ENCODE measurements at places on chromosomes 1 and 21.

- no peak for DNase-seq
These were observed 5.4 kb downstream of the PAX7 start for GRCh38 chr1:18635891-18636595.

DNA sequence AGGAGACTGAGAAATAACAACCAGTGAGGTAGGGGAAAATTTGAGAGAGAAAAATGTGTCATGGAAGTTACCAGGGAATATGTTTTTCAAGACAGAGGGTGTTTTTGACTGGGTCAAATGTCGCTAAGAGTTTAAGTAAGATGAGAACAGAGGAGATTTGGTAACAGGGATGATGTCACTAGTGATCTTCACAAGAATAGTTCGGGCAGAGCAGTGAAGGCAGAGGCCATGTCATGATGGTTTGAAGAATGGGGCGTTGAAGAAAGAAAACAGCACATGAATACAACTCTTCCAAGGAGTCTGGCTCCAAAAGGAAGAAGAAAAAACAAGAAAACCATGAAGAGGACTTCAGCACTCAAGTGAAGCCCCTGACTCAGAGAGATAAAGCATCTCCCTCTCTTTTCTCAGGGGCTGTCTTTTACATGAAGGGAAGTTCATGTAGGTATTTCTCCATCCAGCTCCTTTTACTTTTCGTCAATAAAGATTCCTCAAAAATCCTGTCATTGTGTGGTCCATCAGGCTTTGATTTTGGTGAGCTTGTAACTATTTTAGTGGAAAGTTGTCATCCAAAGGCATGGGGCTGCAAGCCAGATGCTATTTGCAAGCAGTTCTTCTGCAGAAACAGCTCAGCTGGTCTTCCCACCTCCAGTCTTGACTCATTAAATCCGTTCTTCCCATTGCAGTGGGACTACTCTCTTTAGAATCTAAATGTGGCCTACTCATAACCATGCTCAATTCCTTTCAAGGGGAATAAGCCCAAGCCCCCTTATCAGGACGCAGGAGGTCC lies 397.3 kb downstream of the LMX1A start:
- DNase-seq: no peak

DNA sequence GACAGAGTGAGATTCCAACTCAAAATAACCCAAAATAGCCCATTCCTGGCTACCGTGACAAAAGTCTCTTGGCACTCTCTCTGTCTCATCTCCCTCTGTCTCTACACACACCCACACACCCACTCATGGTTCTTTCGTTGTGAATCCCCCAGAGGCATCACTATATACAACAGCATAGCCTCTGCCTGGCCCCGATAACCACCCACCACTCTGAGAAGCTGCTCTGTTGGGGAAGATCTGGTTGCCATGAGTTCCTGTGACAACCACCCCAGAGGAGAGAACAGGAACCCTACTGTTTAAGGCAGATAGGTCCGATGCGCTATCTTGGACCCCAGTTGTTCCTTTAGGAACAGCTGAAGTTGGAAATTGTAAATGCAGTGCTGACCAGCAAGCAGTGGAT lies 70.4 kb upstream of the LYST start:
- no peak for DNase-seq

- no peak for DNase-seq
These were observed 408.1 kb upstream of the USP24 start for GRCh38 chr1:55623311-55623710.

- DNase-seq: no peak
These were observed 73.7 kb downstream of the EPHB2 start for GRCh38 chr1:22784317-22784716.

- DNase-seq: no peak
These were observed 539.2 kb upstream of the PRMT6 start for GRCh38 chr1:106517224-106517623.

- no peak for DNase-seq
These were observed 17.2 kb downstream of the DRAXIN start for GRCh38 chr1:11708554-11709350.

GRCh38 chr1:109089242-109090015 lies 1.1 kb upstream of the TMEM167B start:
- no peak for DNase-seq

DNA sequence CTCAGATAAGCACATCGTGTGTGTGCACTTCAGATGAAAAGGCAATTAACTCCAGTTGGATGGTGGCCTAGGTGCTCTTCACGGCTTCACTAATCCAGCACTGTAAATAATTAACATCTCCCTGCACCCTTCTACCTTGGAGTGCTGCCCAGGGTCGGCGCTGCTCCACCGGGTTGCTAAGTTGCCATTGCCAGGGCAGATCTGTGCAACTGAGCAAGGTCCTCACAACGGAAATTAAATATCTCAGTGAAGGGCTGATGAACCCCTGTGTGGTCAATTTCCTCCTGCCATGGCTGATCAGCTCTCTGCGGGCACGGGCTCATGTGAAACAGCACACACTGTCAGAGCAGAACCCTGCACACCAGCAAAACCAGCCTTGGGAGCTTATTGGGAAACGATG lies 63.2 kb downstream of the SYDE2 start:
- no peak for DNase-seq

DNA sequence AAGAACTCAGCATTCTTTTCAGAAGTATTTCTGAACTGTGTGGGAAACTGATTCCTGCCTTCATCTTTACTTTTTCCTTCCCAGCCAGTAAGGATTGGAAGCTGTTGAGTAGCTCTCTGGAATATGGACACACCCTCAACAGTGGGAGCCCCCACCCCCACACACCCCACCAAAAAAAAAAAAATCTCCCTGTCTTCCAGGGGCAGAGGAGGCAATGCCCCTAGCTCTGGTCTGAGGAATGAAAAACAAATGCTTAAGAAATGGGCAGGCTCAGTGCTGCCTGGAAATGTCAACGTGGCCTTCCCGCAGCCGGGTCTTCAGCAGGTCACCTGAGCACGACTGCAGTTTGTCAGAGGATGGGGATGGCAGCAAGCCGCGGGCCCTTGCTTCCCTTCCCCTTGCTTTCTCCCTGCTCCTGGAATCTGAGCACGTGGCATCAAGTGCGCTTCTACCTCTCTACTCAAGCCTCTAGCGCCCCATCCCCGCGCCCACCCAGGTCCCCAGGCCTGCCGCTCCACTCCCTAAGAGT lies 479 bp downstream of the RGS16 start:
- DNase-seq: no peak

DNA sequence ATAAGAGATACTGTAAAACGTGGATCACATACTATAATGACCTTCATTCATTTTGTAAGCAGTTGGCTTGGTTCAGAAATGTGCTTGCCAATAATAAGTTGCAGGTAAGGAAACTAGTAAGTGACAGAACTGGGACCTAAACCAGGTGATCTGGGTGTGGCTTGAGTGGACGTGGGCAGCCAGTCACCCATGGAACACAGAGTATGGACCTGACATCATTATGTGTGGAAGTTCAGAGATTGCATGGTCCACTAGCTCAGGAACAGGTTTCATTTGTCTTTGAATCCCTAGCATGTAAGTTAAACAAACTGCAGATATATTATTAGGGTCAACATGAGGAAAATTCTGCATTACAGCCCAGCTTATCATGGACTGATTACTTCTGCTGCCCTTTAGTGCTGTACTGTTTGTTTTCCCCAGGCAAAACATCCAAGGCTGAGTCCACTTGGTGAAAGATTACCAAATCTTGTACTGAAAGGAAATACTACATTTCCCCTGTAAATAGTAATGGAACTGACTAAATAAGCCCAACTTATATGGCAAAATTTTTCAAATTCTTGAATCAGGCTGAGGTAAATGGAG lies 327.3 kb upstream of the SGIP1 start:
- DNase-seq: no peak

GRCh38 chr1:31183927-31184554 lies 55.6 kb downstream of the NKAIN1 start:
- no peak for DNase-seq

DNA sequence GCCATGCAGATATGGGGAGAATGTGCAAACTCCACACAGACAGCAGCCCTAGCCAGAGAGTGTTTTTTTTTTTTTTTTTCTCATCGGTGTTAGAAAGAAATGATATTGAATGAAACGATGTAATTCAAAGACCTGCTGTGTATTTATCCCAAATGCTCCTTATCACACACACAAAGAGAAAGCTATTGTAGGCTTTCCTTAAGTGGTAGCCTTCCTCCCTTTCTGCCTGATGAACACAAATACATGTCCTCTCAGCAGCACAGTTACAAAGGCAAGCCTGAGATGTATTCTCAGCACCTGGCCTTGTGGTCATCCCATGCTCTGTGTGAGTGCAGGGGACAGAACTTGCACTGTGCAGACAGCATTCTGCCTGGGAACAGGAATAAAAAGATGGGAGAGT lies 93.8 kb downstream of the PLPPR5 start:
- DNase-seq: no peak

DNA sequence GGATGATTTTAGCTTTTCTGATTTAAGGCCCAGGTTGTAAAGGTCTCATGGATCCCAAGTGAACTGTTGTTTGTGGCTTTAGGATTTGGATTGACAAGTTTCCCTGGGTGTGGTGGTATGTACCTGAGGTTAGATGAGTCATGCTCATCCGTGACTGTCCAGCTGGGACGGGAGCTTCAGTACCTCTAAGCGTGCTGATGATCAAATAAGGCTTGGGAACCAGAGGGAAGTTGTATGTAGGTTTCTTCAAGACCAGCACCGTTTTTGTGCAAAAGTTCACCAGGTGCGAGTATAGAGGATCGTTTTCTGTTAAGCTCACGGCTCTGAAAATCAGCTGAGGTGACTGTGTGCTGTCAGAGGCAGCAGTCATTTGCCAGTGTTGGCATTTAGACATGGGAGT lies 19.8 kb downstream of the PLA2G2E start:
- no peak for DNase-seq

DNA sequence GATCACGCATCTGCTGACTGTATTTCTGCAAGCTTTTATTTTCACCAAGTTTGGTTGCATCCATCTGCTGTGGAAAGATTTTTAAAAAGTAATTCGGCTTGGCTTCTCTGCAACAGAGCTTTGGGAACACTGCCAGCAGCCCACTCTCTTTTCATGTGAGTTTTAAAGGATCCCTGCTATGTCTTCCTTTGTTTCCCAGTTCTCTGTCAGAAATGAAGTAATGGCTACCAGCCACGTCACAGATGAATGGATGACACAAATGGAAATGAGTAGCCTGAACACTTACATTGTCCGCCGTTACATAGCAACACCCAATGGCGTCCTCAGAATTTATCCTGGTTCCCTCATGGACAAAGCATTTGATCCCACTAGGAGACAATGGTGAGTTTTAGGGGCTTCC lies 80.6 kb upstream of the RAVER2 start:
- DNase-seq: no peak

GRCh38 chr1:238606896-238607295 lies 716.2 kb upstream of the ZP4 start:
- no peak for DNase-seq

GRCh38 chr1:159752135-159752580 lies 28.6 kb upstream of the DUSP23 start:
- DNase-seq: no peak

GRCh38 chr21:14630556-14631069 lies 84.5 kb upstream of the SAMSN1 start:
- DNase-seq: no peak

DNA sequence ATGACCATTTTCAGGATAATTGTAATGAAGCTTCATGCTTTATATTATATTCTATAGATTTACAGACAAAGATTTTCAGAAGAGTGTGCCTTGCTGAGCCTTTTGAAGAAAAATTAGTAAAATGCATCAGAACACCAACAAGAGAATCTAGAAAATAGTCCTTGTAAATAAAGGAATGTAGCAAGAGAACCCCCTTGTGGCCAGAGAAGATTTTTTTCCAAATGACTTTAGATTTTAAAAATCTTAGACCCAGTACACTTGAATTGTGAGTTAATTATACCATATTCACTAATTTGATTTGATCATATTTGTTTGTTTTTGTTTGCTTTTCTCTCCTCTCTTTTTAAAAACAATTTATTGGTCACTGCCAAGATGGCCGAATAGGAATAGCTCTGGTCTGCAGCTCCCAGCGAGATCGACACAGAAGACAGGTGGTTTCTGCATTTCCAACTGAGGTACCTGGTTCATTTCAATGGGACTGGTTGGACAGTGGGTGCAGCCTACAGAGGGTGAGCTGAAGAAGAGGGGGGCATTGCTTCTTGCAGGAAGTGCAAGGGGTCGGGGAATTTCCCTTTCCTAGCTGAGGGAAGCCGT lies 12.8 kb upstream of the IFI44L start:
- no peak for DNase-seq

- DNase-seq: no peak
These were observed 26.7 kb upstream of the C8B start for GRCh38 chr1:56992318-56993125.

DNA sequence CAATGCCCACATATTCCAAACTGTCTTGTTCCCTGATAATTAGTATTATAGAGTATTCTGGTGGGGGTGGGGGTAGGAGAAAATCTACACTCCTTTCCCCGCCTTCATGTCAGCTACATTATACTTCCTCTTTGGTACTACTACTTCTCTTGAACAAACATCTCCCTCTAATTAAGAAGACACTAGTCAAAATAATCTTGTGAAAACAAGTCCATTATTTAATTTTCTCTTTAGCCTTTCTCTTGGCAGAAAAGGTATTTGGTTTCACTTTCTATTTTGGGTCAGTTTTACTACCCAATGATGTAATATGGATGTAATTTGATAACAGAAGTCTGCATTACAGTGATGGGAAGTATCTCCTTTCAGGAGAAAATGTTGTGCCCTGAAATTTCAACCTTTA lies 22.5 kb downstream of the NTMT2 start:
- DNase-seq: no peak

- no peak for DNase-seq
These were observed 25.2 kb downstream of the FHAD1 start for GRCh38 chr1:15272009-15272781.

DNA sequence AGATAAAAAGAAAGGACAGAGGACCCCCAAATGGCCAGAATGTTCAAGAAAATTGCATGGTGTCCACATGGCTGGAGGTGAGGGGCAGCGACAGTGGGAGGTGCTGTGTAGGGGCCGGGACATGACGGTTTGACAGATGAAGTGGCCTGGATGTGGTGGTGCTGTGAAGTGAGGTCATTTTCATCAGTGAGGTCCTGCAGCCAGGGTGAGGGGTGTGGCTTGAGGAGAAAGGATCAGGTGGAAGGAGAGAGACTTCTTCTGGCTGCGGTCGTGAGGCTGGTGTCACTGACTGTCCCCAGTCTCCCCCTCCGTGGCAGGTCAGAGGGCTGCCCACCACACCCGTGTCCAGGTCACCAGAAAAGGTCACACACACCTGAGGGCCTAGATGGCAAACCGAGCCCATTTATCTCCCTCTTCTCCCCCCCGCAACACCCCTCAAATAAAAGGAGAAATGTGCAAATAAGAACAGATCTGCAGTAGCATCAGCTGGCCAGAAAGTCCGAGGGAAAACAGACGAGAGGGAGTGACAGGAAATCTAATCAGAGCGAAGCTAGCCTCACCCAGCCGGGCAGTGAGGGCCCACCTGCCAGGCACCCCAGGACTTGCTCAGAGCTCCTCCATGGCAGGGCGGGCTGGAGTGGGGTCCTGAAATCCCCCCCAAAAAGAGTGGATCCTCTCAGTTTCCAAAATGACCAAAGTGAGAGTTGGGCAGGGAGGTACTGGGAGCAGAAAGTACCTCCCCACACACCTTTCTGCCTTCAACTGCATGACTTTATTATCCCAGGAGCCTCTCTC lies 148.5 kb upstream of the EDN2 start:
- DNase-seq: no peak
